ENCODE measurements at places on chromosomes 7 and 10.

- DNase-seq, result no peak
Measured at GRCh38 chr7:98149116-98149692, 42.5 kb downstream of the LMTK2 start.

DNA sequence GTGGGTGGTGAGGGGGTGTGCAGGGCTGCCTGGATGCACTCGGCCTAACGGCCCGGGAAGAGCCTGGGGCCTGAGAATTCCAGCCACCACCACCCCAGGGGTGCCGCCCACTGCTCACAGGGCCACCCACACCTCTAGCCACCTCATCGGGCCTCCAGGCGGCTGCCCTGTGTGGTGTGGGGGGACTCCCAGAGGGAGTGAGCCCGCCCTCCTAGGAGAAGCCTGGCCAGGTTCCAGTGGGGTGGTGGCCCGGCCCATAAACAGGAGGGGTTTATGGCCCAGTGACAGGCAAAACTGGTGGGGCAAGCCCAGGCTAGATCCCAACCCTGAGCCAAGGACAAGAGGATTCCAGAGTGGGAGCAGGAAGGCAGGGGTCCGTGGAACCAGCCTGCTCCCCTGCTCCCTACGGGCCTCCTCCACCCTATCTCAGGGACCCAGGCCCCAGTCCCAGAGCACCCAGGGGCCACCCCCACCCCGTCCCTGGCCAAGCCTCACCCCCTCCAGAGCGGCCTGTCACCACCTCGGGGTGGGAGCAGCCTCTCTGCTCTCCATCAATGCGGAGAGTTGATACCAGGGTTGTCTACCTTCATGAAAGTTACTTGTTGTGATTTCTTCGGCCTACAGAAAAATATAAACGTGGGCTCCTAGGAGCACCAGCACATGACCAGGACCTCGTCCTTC, 20.2 kb upstream of the PDGFA start:
- DNase-seq, result no peak

DNA sequence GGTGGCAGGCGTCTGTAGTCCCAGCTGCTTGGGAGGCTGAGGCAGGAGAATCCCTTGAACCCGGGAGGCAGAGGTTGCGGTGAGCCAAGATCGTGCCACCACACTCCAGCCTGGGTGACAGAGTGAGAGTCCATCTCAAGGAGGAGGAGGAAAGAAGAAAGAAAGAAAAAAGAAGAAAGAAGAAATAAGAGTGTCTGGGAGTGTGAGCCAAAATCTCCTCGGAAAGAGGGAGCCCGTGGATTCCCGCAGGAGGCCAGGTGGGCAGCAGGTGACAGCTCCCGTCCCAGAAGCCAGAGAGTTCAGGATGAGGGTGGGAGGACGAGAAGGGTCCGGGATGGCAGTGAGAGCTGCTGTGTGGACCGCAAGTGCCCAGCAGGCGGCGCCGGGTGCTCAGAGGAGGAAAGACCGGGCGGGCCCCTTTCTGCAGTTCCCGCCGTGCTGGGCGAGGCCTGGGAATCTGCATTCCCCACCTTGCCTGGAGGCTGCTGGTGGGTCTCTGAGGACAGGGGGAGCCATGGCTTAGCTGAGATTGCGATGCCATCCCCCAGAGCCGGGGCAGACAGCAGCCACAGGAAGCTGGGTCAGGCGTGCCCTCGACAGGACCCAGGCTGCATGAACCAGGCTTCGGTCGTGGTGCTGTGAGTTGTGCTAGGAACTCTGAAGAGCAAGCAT, 17.1 kb upstream of the AMZ1 start:
- DNase-seq, result no peak

GRCh38 chr7:124893140-124893827, 36.3 kb downstream of the POT1 start:
- DNase-seq, result no peak

DNA sequence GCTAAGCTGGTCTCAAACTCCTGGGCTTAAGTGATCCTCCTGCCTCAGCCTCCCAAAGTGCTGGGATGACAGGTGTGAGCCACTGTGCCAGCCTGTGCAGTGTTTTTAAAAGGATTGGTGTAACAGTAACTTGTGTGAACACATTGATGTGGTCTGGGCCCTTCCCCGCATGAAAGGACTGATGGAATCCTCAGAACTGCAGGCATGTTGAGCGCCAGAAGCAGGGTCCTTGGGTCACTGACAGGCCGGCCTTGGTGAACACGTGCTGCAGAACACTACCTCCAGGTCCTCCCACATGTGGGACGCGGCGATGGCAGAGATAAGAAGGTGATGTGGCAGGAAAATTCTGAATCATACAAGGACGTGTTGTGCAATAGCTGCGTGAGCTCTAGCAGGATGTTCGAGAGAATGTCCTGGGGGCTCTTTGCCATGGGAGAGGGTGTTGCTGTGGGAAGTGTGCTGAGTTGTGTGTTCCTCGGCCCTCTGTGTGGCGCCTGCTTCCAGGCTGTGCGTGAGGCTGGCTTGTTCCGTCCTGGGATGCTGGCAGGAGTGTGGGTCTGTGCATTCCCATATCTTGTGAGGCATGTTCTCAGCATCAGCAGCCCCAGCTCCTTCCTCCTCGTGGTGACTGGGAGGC, 68.2 kb downstream of the DNAJB6 start:
- no peak for DNase-seq

DNA sequence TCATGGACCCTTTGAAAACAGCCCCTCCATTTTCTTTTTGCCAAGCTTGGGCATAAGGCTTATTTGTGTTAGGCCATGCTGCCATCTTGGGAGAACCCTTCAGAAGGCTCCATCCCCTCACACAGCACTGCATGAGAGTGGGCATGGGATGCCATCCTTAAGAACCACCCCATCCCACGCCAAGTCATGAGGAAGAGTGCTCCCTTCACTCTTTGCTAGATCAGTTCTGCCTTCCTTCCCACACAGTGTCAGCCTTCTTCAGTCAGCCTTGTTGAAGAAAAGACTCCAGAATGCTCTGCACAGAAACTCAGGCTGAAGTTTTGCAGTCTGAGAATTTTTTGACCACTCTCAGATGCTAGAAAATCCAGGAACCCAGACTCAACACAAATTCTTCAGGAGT, 15.5 kb upstream of the CHN2 start:
- no peak for DNase-seq

GRCh38 chr10:86262688-86263181, 103.9 kb downstream of the GRID1 start:
- DNase-seq, result peak; percentile 96

- DNase-seq, result no peak
Measured at GRCh38 chr10:88080213-88080612, 216.8 kb downstream of the PTEN start.

GRCh38 chr7:48638041-48638440, 286.3 kb upstream of the CDC14C start:
- no peak for DNase-seq

DNA sequence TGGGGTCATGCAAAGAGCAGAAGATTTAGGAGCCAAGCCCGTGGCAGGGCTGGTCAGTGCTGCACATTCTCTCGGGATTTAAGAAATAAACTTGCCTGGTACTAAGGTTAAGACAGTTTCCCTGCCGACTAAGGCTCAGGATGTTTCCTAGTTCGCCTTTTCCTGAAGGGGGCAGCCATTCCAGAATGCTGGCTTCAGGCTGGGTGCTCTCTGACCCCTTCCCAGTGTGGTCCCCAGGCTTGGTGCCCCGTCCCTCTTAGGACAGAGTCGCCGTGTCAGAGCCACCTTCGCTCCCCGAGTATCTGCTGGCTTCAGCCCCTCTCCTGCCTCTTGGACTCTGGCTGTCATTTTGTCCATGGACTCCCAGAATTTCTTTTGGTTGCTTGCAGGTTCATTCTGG, 117.2 kb downstream of the ELFN1 start:
- DNase-seq, result no peak

DNA sequence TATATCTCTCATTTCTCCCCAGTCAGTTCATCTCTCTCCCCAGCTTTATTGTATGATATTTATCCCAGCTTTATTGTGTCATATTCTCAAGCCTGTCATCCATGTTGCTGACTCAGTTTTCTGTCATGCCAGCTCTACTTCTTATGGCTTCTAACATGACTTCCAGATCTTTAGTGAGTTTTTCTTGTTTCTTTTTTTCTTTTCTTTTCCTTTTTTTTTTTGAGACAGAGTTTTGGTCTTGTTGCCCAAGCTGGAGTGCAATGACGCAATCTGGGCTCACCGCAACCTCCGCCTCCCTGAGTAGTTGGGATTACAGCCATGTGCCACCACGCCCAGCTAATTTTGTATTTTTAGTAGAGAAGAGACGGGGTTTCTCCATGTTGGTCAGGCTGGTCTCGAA, 28.7 kb upstream of the CALU start:
- no peak for DNase-seq

DNA sequence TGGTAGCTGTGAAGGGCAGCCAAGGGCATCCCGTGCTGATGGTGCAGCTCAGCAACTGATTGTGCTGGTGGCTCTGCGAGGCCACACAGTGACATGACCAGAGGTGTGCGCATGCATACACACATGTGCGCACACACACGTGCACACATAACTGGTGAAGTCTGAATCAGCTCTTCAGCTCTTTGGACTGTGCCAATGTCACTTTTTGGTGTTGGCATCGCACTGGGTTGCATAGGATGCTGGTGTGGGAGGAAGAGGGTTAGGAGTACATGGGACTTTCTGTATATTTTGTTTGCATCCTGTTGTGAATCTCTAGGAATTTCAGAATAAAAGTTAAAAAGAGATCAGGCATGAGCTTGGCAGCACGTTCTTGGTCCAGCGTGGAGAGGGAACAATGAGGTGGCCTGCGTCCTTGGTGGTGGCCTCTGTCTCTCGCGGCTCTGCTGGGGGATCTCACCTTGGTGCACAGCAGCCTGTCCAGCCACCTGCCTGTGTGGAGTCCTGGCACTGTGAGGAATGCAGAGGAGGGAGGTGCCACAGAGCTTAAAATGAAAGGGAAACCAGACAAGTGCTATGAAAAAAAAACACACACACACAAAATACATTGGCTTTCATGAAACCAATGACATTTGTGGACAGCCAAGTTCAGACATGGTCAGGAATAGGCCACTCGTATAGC, 124.0 kb downstream of the TRRAP start:
- no peak for DNase-seq

DNA sequence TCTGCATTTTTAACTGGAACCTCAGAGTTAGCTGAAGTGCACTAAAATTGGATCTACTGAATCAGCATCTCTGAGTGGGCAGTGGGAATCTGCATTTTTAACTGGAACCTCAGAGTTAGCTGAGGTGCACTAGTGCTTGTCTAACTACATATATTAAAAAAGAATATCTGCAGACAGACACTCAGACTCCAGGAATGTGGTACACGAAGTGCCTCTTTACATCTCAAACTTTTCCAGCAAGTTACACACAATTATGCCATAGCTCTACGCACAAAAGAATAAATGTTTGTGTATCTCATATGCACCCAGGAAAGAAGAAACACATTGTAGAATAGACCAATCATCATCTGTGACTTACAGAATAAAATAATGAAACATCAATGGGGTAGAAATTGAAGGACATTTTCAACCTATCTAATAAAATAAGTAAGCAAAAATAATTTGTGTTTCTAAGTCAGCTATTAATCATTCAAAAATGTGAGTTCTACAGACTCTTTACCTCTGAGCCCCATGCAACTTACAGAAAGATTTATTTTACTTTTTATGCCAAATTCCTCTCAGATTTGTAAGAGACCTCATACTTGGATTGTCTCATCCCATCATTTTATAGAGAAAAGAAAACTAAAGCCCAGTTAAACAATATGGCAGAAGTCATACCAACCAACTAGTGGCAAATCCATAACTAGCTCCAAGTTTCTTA, 28.3 kb downstream of the PPP1R3A start:
- DNase-seq, result no peak

DNA sequence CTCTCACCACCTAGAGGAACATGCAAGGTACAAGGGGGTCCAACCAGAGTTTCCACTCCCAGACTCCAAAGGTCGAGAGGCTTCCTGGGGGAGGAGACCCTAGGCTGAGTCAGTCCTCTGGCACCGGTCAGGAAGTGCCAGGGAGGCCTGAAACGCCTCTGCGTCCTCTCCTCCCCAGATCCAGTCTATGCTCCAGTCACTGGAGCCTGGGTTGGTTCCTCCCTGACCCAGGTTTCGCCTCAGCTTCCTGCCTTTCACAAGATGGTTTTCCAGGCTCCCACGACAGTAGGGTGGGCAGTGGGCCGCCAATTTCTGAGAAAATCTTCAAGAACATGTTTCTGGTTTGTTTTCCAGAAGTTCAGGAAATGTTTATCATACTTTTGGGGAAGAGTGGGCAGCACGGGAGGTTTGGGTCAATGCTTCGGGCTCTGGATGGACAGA, 30.0 kb downstream of the DUSP5 start:
- no peak for DNase-seq

DNA sequence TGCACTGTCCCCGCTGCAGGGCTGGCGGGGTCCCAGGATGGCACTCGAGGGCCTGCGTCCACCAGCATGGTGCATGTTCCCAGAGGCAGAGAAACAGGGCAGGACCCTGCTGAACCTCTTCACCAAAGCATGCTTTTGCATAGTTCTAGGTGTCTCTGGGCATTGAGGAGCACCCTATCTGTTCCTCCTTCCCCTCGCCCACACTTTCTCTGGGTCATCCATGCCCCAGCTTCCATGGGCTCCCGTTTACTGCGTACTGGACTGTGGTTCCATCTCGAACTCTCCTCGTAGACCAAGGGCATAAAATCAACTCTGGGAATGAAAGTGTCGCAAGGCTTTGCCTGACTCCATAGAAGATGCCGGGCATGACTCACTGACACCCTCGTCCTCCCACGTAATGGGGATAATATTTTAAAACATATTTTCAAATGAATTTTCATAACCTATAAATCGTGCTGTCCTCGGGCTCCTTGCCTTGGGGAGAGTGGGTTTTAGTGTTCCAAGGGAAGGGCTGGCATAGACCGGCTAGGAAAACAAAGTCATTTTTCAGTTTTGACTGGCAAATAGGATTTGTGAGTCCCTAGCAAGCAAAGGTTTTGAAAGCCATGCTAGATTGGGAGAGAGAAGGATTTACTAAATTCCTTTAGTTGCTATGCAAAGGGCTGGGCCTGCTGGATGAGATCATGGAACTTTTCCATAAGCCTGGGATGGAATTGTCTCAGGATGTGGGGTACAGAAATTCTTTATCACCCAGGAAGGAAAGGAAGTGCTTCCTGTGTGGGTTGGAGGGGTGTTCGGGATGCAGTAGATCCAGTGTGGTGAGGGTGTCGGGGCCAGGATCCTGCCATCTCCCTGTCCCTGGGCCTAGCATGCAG, 498.7 kb upstream of the MKI67 start:
- DNase-seq, result no peak
